CD4-positive, alpha-beta T cell treated with Interleukin-15 for 4 hours (primary cell): ENCODE measurements at places on chromosomes 6 and 20.

GRCh38 chr6:112881828-112882780 lies 535.0 kb downstream of the RFPL4B start:
- DNase-seq, result no peak

DNA sequence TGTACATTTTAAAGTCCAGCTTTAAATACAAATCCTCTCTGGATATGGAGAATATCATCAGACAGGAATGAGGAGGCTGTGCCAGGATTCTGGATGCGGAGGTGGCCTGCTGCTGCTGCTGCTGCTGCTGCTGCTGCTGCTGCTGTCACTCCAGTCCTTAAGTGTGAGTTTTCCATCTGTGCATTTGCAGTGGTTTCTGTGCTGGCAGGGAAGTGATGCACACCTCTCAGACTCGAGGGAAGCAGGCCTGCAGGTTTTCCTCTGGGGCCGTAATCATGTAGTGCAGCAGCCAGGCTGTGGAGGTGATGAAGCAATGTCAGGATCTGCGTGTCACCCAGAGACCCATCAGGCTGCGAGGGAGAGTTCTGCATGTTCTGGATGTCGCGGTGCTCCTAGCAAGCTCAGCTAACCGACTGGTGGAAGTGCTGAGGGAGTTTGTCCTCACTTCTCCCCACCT lies 32.0 kb downstream of the CFAP61 start:
- DNase-seq, result no peak

DNA sequence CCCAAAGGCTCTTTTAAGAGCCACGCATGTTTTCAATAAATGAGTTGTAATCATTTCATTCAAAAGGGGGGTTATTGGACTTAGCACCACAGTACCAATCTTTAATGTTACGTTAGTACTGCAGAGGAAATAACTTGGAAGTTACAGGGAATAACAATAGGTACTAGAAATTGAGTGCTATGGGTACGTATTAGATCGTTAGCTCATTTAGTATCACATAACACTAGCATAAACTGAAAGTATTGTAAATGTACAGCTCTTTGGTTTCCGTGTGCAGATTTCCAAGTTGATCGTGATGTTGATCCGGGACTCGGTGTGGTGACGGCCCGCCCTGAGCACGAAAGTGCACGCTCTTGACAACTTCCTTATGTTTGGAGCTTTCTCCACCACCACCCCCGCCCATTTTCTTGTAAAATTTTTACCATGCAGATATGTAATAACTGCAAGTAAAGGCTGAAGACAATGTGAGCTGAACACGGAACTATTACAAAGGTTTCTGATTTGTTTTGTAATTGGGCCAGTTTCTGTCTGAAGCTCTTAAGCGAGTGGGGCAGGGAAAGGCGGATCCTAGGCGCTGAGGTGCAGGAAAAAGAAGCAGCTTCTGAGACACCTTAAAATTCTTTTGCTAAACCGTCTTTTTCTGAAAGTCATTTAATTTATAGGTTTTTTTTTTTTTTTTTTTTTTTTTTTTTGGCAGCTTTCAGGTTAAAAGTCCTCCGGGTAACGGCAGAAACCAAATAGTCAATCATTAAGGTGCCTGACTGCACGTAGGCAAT lies 71.5 kb downstream of the HFE start:
- DNase-seq, result peak; percentile 61

GRCh38 chr6:152748843-152749242 lies 1.8 kb upstream of the VIP start:
- DNase-seq, result no peak

GRCh38 chr20:8903655-8904605 lies 165.0 kb upstream of the PLCB4 start:
- no peak for DNase-seq

DNA sequence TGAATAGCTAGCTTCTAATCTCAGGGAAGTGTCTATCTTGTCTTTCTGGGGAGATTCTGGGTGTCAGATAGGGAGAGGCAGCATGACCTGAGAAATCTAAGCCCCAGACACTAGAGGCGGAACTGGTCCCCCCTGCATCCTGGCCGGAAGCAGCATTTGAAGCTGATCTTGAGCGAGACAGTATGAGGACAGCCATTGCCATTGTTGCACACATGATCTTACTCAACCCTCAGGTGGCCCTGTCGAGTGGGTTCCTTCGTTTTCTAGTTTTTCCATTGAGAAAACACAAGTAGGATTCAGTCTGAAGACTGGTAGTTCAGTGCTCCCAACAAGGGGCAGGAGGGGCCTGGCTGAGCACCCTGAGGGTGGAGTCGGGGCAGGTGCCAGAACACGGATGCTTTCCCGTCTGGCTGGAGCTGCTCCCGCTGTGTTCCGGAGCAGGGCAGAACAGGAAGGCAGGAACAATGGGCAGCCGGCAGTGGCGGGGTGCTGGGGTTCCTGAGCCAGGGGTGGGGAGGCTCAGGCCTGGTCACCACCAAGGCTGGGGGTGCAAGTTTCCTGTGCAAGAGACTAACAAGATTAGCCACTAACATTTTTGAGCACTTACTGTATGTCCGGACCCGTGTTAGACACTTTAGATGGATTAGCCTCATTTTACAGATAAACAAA lies 7.9 kb upstream of the SDCBP2 start:
- no peak for DNase-seq

DNA sequence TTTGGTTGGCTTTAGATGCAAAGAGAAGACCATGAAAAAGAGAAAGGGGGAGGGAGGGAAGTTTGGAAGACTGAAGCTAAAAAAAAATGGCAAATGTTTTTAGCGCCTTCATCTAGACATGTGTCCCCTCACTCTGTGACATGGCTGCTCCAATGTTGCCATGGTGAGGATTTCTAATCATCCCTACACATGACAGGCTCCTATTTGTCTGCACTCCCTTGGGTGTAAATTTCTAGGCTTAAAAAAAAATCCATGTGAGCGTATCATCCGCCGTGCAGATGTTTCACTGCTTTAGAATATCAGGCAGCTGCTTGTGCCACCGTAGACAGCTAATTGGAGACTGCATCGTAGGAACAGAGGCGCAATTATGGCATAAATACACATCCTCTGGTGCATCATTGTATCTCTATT lies 761.1 kb upstream of the MMS22L start:
- DNase-seq, result no peak

- no peak for DNase-seq
Observed at GRCh38 chr6:157012355-157012754, 235.2 kb downstream of the ARID1B start.

GRCh38 chr20:38164069-38164468 lies 1.0 kb downstream of the TGM2 start:
- no peak for DNase-seq

DNA sequence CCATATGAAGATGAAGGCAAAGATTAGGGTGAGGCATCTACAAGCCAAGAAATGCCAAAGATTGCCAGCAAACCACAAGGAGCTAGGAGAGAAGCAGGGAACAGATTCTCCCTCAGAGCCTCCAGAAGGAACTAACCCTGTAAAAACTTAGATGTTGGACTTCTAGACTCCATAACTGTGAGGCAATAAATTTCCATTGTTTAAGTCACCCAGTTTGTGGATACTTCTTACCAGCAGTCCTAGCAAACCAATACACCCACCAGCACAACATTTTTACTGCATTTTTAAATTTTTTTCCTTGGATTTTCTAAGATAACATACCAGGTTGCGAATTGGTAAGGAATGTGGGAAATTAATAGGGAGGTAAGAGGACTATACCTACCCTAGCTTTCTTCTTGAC lies 47.8 kb upstream of the EYA4 start:
- DNase-seq, result no peak

DNA sequence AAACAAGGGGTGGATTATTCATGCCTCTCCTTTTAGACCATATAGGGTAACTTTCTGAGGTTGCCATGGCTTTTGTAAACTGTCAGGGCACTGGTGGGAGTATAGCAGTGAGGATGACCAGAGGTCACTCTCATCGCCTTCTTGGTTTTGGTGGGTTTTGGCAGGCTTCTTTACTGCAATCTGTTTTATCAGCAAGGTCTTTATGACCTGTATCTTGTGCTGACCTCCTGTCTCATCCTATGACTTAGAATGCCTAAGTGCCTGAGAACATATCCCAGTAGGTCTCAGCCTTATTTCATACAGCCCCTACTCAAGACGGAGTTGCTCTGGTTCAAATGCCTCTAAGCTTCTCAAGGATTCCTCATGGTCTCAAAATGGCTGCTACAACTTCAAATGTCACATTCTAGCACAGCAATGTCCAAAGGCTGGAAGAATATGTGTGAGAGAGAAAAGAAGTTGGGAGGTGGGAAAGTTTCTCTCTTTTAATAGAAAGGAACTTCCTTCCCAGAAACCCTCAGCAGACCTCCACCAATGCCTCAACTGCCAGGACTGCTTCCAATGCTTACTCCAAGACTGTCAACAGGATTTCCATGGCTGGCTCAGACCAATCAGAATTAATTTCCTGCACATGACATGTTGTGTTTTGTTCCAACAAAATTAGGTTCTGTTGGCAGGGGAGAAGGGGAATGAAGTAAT lies 46.6 kb upstream of the SLC9A8 start:
- no peak for DNase-seq

GRCh38 chr20:61443443-61444126 lies 191.5 kb downstream of the CDH4 start:
- no peak for DNase-seq

- DNase-seq, result no peak
Observed at GRCh38 chr6:21095462-21095861, 498.1 kb upstream of the SOX4 start.

GRCh38 chr6:109013656-109014305 lies 80.9 kb downstream of the SESN1 start:
- DNase-seq, result no peak

DNA sequence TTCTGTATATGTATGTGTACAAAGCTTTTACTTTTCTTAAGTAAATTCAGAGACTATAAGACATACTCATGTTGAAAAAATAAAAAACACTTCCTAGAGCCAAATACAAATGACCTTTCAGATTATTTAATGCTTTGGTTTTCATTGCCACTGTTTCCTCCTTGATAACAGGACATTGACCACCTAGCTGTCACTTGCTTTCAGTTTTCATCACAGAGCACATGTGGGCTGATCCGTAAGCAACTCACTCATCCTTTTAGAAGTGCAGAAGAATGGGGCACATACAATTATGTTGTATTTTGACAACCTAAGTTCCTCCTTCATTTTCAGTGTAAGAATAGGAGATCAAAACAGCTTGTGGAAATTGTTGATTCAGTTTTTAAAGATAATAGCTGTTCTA lies 6.2 kb downstream of the ZBTB2 start:
- DNase-seq, result no peak

DNA sequence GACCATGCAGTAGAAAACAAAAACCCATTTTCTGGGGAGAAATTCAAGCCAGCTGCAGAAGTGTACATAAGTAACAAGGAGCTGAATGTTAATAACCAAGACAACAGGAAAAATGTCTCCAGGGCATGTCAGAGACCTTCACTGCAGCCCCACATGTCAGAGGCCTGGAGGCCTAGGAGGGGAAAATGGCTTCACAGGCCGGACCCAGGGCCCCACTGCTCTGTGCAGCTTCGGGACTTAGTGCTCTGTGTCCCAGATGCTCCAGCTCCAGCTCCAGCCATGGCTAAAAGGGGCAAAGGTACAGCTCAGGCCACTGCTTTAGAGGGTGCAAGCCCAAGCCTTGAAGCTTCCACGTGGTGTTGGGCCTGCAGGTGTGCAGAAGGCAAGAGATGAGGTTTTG lies 43.6 kb downstream of the HACE1 start:
- DNase-seq, result no peak

- DNase-seq, result no peak
Observed at GRCh38 chr6:142045380-142046278, 87.1 kb upstream of the GJE1 start.
